ENCODE measurements at places on chromosomes 16 and 17. TPM values are rescaled to one million over a fixed set of nuclear protein-coding genes. Genes with fewer than 3 reads are reported as not detected.

DNA sequence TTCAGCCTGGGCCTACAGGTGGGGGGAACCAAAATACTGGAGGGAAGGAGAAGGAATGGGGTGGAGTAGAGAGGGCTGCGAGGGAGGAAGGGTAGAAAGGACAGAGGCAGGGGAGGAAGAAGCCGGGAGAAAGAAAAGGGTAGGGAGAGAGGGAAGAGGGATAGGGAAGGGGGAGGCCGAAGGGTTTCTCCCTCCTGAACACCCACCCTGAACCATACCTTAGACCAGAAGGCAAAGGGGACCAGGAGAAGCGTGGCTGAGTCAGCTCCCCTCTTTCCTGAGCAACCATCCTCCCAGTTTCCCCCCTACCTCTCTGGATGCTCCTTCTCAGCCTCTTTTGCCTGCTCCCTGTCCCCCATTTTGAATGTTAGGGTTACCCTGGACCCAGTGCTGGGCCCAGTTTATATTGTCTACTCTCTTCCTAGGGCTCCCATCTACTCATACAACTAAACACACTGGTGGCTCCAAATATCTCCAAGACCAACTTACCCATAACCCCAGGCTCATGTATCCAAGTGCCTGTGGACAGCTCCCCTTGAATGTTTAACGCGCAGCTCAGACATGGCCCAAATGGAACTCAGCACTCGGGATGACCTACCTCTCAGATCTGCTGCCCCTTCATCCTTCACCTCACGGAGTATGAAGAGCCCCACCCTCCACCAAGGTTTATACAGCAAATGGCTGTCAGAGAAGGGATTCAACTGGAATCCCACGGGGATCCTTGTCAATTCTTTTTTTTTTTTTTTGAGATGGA lies 7.8 kb downstream of the TSPOAP1 start:
- DNase-seq = no peak

- DNase-seq = no peak
Observed at GRCh38 chr16:64830653-64831052, 291.2 kb downstream of the CDH11 start.

DNA sequence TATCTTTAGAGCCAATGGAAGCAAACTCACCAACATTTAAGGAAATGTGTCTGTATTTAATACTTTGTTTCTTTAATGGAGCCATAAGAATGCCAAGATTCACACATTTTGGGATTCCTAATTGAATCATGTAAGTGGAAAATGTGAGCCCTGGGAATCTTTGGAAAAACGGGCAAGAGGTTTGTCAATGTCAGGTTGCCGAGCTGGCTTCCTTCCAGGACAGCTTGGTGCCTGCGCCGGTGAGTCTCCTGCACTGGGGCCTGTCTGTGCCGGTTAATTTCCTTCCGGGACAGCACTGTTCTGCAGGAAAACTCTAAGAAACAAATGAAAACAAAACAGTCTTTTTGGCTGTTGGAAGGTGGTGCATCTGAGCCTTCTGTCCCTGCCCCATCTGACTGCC lies 210.6 kb downstream of the HAPSTR1 start:
- DNase-seq = no peak

- DNase-seq = peak; percentile 24
Observed at GRCh38 chr17:48878920-48879898, 13.4 kb upstream of the ATP5MC1 start.

The HASPIN gene
- 0.31 TPM for total RNA-seq

GRCh38 chr17:45847747-45848146 lies 3.1 kb downstream of the SPPL2C start:
- DNase-seq = no peak

DNA sequence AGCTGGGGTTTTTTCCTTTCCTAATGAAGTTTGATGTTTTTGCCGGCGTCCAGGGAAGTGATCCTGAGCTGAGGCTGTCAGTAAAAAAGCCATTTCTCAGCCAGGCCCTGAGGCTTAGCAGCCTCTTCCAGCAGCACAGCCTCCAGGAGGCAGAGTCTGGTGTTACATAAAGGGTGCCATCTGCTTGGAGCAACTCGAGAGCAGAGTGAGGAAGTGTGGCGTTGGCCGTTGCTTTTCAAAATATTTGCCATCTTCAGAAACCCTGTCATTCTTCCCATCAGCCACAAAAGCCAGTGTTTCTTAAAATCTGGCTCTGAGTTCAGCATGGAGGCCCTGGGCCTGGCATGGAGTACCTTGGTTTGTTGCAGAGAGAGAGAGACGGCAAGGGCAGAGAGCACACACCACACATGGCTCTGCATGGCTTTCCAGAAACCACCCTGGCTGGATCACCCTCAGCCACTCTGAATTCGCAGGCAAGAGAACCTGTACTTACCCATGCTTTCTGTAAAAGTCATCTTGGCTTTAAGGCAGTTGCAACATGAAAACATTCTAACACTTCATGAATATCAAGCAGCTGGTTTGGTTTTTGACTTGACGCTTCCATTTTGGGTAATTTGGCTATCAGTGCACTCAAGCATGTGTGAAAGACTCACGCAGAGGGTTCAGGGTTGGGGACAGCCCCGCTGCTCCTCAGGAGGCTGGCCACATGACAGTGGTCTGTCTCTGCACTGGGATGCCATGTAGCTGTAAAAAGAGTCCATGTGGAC lies 21.0 kb downstream of the PMM2 start:
- DNase-seq = no peak

GRCh38 chr16:87350681-87351319 lies 32.8 kb downstream of the FBXO31 start:
- no peak for DNase-seq

- no peak for DNase-seq
Observed at GRCh38 chr17:57442914-57443571, 186.7 kb downstream of the MSI2 start.

The AKTIP gene
- total RNA-seq = 32.4 TPM

The SLFN11 gene
- 21.0 TPM for total RNA-seq

DNA sequence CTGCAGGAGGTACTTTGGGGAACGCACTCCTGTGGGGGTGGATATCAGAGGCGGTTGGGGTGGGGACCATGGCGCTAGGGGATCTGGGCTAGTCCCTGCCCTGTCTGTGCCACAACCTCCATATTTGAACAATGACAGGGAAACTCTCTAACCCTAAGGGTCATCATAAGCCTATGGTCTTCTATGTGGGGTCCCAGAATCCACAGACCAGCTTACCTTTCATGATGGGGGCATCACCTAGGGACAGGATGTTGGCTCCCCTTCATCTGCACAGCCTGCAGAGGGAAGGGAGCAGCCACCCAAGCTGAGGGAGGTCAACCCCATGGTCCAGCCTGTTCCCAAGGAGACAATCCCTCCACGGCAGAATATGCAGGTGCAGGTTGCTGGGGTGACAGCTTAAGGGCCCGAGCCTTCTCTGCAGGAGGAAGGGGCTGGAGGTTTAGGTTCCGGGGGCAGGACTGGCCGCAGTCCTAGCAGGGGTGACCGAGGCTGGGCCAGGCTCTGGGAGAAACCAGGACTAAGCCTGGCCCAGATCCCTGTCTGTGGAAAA lies 1.7 kb downstream of the ORAI3 start:
- DNase-seq = no peak

DNA sequence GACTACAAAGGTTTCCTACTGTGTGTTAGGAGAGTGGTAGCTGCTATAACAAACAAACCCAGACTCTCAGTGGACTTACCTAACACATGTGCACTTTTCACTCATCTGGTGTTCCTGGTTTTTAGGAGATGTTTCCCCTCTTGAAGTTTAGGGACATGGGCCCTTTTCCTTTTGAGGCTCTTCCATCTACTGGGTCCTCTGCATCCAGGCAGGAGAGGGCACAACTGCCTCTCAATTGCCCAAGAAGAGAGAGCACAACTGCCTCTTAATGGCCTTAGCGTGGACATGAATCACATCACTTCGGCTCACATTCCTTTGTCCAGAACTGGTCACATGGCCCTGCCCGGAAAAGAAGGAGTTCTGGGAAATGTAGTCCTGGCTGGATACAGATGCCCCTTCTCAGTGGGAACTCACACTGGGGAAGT lies 9.8 kb upstream of the TNRC6C start:
- no peak for DNase-seq

- DNase-seq = no peak
Observed at GRCh38 chr17:21376081-21376758, at the start of gene KCNJ12. TSS of gene KCNJ12 (plus strand) at chr17:21376357. CDS start at chr17:21415343, 38,986 bp downstream.

The IL17C gene
- total RNA-seq = 0.65 TPM

DNA sequence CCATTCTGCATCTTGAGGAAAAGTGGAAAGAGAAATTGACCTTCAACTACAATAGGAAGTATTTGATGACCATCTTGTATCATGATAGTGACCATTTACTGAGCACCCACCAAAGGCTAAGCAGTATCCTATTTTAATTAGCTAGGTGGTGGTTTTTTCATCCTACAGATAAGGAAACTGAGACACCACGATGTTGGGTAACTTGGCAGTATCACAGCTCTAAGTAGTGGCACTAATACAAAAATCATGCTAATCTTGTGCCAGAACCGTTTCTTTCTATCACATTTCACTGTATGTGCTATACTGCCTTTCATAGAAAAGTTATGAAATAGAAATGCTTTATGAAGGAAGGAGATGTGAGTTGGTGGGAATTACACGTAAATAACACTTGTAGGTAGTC lies 2.3 kb downstream of the EVI2B start:
- no peak for DNase-seq

GRCh38 chr17:69743091-69743490 lies 328.6 kb downstream of the MAP2K6 start:
- no peak for DNase-seq

DNA sequence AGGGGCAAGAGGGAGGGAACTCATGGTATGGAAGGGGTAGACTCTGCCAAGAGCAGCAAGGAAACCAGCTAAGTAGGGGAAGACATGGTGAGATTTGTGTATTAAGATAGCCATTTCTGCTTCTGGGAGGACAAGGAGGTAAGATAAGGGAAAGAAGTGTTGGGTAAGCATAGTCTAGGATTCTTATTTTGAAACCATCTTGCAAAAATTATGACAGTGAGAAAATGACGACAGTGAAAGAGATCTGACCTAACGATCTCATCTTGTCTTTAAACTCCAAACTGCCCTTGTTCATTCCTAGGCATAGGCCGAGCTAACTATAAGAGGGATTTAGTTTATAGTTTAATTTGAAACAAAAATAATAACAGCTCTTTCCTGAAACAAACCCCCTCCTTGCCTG lies 5.6 kb upstream of the RBL2 start:
- no peak for DNase-seq

GRCh38 chr16:57728336-57729181 lies 7.0 kb upstream of the KATNB1 start:
- no peak for DNase-seq

DNA sequence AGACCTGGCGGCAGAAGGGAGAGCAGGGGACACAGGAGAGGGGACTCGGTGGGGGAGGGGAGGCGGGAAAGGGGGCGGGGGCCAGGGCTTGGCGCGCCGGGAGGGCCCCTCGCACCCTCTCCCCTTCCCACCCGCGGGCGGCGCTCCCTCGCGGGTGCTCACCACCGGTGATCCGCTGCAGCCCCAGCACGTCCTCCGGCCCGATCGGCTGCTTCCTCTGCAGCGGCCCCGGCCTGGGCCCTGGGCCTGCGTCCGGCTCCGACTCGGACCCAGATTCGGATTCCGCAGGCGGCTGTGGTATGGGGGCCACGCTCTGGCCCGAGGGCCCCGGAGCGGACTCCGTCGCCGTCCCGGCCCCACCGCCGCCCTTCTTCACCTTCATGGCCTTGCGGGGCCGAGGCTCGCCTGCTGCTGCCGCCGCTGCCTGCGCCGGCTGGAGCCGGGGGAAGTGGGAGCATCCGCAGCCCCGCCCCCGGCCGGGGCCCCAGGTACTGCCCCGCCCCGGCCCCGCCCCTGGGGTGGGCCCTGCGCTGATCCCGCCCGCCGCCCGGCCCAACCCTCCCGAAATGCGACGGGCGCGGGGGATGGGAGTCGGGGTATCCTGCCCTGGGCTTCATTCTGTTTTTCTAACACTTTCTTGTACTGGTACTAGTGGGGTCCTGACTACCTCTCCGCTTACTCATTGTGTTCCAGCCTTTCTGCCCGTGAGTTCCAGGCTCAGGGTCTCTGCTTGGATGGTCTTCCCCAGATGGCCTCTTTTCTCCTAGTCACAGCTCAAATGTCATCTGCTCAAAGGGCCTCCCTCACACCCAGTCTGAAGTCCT lies at the start of gene UNC119:
UNC119 (minus strand) TSS at position 449 of the 824 bp plus-strand sequence; CDS start at position 382, 67 bp downstream.
- peak; percentile 67 for DNase-seq

The MMP25 gene
- 1.5 TPM for total RNA-seq

The PNMT gene
- not detected for total RNA-seq

DNA sequence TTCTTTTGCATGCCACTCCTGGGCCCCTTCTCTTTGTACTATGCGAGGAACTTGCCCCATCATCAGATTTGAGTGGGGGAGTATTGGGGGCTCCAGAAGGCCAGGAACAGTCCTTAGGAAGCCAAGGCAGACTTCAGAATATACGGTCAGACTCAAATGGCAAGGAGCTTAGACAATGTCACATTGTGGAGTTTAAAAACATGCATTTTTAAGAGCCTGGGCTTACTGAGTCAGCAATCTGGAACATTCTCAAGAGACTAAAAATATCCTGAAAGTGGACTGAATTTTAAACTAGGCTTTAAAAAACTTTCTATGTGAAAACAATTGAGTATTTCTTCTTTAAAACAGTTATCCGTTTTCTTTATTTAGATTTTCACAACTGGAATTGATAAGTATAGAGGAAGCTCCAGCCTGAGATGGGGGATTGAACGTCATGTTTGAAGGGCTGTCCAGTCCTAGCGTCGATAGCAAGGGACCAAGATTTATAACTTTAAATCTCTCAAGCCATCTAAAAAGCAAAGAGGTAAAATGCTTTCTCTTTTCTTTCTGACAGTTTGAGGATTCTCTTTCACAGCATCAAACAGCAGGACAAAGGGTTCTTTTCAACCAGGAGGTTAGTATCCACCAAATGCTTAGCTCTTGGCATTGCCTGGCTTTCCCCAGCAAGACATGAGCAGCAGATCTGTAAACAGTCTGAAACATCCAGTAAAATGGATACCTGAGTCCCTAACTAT lies 45.8 kb upstream of the CDRT4 start:
- no peak for DNase-seq

The AMFR gene
- total RNA-seq = 102 TPM

The RNF222 gene
- 0.52 TPM for total RNA-seq

DNA sequence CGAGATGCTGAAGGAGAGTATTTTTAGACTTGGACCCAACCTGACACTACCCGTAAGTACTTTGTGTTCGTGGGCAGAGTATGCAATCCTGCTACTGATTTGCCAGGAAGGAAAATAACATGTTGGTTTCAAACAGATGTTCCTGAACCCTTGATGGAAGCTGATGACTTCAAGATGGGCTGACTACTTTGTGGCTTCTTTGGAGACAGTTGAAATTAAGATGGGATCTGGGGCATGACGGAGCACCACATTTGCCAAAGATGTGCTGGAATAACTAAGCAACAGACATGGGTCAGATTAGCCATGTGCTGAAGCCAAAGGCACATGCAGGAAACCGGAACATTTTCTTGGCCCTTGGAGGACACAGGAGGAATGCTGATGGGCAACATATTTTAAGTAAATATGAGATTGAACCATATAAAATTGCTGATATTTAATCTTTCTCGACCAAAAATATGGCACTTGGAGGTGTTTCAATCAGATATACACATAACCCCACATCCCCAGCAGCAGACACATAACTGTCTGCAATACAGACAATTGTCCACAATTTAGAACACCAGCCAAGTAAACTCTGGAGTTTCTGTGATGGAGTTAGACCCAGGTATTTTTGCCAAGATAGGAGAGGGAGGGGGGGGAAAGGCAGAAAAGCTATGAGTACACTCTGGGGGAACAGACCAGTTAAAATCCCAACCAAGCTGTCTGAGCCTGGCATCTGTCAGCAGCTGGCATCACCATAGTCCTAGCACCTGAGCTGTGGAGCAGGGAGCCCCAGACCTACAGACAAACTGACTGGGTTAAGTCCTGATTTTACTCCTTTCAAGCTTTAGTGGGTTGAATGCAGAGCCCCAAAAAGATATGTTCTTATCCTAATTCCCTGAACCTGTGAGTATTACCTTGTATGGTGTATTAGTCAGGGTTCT lies 329.4 kb upstream of the CDH5 start:
- no peak for DNase-seq

All from T-helper 17 cell (primary cell).